NCI-H2029 (cell line): ENCODE measurements at places on chromosomes 3 and 15.
A peak's percentile ranks its signal among the peaks of the same experiment; 100 is the strongest.

GRCh38 chr3:41369838-41370237 is 170.5 kb downstream of the CTNNB1 start:
- peak; percentile 67 for DNase-seq

DNA sequence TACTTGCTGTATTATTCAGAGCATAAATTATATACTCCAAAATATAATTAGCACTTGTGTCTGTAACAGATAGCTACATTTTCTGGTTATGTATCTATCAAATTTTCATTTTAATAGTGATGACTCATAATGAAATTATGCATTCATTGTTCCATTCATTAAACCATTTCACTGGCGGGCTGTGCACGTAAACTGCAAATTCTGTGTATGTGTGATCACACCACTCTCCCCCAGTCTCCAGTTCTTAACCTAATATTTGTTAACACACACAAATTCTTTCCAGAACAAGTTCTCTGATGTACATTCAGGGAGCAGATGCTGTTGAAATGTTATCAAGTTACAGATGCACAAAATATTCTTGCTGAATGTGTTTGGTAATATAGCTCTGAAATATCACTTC is 3.8 kb upstream of the KCNMB2 start:
- no peak for DNase-seq

DNA sequence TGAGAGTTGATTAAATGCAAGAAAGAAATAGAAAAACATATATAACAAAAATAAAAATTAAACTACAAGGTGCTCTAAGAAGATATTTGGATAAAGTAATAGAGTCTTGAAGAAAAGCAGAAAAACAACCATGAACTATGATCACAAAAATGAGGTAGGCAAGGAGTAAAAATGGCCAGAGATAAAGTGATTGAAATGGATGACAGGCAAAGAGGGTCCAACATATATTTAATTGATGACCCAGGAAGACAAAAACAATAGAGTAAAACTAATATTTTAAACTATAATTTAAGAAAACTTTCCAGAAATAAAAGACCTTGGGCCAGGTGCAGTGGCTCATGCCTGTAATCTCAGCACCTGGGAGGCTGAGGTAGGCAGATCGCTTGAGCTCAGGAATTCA is 22.1 kb upstream of the WDR49 start:
- no peak for DNase-seq

- DNase-seq, result no peak
Observed at GRCh38 chr3:19972054-19972453, 25.2 kb downstream of the RAB5A start.
